Stimulated activated CD8-positive, alpha-beta memory T cell treated with anti-CD3 and anti-CD28 coated beads, Interleukin-4, amount 100 ng/mL, for 1 hour (primary cell): ENCODE measurements at places on chromosomes 2 and 18.

- no peak for DNase-seq
Observed at GRCh38 chr2:204510709-204511420, 34.4 kb upstream of the PARD3B start.

GRCh38 chr2:225010804-225011203 lies 31.5 kb downstream of the DOCK10 start:
- no peak for DNase-seq

GRCh38 chr2:217555081-217555876 lies 447.5 kb downstream of the TNS1 start:
- DNase-seq = no peak

- no peak for DNase-seq
Observed at GRCh38 chr2:232861353-232861752, 8.7 kb upstream of the SNORC start.

- no peak for DNase-seq
Observed at GRCh38 chr2:55995211-55995610, 71.6 kb upstream of the EFEMP1 start.

DNA sequence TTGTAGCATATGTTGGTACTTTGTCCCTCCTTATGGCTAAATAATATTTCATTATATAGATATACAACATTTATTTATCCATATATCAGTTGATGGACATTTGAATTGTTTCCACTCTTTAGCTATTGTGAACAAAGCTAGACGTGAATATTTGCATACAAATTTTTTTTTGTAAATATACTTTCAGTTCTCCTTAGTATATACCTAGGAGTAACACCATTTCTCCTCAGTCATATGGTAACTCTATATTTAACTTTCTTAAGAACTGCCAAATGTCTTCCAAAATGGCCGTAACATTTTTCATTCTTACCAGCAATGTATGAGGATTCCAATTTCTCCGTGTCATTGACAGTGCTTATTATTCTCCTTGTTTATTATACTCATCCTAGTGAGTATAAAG lies 74.5 kb downstream of the TMEM185B start:
- DNase-seq = no peak

GRCh38 chr2:25204190-25204838 lies 35.9 kb upstream of the POMC start:
- DNase-seq = no peak

- DNase-seq = no peak
Observed at GRCh38 chr2:112081262-112081661, 26.2 kb downstream of the TMEM87B start.

DNA sequence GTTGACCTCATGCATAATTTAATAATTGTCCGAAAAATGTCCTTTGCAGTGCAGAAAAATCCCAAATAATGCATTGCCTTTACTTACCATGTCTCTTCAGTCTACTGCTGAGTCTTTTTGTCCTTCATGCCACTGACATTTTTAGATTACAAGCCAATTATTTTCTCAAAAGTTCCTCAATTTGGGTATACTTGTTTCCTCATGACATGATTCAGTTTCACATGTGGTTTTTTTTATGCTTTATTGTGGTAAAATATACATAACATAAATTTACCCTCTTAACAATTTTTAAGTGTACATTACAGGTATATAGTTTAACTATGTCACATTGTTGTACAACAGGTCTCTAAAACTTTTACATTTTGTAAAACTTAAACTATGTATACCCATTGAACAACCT lies 81.0 kb downstream of the EPC2 start:
- no peak for DNase-seq

DNA sequence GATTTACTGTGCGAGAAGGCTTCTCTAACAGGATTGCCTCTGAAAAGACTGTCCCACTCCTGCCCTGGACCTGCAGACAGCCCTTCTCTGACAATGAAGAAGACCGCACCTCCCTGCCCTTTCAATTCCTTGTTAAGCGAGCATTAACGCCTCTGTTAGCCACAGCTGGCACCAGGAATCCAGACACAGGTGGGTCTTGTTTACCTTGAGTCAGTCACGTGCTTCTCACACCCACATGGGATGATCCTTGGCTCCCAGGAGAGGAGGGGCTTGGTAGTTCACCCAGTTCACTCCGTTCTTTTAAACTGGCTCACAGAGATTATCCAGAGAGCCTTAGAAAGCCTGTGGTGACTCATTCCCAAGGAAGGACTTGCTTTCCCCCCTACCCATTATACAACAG lies 410.5 kb upstream of the MEIS1 start:
- no peak for DNase-seq

DNA sequence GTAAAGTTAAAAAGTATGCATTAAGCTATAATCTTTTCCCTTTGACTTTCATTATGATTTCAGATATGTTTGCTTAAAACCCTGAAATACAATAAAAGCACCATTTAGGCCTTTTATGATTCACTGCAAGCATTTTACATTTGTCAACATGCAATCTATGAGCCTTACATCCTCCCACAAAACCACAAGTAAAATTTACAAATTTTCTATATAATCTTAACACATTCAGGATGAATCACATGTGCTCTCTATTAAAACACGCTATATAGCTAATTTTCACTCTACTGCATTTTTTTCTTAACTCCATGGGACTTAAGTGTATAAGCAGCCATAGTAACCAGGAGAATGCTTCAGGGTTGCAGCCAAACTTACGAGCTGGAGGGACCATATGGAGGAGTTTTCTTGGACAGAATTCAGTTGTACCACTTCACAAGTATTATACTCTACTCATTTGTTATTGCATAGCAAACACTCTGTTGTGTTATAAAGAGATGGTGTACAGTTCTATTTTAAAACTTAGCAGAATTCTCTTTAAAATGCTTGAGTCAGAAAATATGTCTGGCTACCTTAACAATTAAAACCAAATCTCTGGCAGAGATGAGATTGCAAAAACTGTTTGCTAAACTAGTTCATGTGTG lies 293.2 kb downstream of the ALK start:
- DNase-seq = no peak

DNA sequence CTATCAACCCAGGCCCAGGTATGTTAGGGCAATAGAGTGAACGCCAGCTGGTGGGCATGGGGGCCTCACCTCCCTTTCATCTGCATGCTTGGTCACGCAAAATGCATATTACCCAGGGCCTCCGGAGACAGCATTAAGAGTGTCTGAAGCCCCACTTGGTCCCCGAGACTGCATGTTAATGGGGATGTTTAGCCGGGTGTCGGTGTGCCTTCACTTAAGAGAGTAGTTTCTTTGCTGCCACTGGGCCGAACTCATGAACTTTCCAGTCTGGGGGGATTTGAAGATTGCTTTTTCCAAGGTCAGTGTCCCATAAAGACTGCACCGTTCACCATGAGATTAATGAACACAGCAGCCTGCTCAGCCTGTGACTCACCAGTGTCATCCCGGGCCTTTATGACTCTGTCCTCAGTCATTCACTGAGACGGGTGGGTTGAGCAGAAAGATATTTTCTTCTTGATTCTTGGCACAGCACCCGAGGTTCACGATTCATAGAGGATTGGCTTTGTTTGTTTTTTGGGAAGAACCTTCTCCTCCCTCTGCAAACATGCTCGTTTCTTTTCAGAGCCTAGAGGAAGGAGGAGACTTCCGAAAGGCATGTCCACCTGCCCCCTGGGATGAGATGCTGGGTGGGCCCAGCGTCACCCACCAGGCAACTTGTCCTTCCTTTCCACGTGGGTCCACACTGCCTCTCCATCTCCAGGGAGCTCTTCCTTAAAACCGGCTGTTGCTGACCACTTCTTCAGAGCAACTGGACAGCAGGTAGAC lies 199.1 kb downstream of the GLI2 start:
- no peak for DNase-seq

GRCh38 chr18:80108121-80108536 lies 933 bp upstream of the ADNP2 start:
- no peak for DNase-seq

GRCh38 chr2:24435391-24436316 lies 55.4 kb upstream of the NCOA1 start:
- no peak for DNase-seq

GRCh38 chr2:26401739-26402541 lies at the start of gene DRC1:
Gene DRC1, plus strand, starts transcription at chr2:26401920. Its CDS starts 70 bp downstream, at chr2:26401990.
- DNase-seq = no peak

DNA sequence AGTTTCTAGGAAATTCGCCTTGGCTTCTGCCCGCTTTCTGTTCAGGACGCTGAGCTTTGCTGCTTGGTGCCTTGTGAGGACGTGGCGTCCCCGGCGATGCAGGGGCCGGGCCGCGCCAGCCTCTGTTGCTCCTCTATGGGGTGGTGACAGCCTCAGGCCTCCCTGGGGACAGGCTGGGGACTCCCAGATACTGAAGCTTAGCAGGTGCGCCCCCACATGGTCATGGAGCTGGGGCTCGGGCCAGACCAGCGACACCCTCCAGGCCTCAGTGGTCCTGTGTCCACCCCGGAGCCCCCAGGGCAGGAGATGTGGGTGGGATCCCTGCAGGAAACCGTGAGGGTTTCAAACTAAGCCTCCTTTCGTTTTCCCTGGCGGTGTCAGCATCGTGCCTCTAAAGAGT lies 29.2 kb downstream of the KCNG2 start:
- DNase-seq = no peak

GRCh38 chr2:226247289-226248275 lies 552.0 kb downstream of the IRS1 start:
- no peak for DNase-seq

GRCh38 chr2:196719110-196719872 lies 79.8 kb downstream of the CCDC150 start:
- no peak for DNase-seq

DNA sequence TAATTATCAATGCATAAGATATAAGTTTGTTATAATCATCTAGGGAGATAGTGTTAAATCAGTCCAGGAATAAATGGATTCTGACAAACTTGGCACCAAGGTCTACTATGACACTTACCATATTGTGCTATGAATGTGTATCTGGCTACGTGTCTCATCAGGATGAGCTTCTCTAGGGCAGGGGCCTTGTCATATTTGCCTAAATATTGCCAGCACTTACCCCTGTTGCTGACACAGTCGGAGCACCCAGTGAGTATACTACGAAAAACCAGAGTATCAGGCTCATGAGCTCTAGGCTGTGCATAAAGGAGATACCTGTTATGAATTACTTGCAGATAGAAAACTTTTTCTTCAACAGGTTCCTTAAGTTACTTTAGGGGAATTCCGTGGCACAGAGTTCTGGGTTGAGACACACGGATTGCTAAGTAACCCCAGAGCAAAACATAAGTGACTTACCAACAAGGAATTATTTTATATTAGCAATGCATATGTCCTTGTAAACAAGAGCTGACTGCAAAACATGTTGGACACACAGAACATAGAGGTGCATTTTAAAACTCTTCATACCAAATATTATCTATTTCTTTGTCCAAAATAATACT lies 7.7 kb upstream of the TTC39C start:
- DNase-seq = no peak

- DNase-seq = no peak
Observed at GRCh38 chr2:10830203-10830602, 17.6 kb upstream of the PDIA6 start.

DNA sequence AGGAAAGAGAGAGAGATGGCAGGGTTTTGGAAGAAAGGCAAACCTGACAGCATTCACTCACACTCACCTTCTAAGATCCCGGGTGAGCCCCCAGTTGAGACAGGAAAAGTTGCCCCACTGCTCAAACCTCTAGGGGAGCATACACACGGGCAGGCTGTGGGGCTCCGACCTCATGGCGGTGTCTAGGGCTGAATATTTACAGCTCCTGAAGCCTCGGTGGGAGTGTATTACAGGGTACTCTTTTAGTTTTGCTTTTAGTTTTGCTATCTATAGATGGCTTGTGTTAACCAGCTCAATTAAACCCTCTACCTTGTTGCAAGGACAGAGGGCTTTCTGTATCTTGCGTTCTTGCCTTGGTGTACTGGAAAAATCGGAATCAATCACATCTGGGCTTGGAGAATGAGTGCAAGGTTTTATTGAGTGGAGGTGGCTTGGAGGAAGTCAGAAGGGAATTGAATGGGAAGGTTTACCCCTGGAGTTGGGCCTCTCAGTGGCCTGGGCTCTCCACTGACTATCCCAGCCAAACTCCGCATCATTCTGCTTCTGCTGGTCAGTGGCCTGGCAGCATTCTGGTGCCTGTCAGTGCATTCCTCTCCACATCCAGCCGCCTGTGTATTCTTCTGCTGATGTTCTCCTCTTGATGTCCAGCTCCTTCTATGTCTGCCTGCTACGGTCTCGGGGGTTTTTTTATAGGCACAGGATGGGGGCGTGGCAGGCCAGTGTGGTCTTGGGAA lies 10.1 kb upstream of the IFIH1 start:
- no peak for DNase-seq

- DNase-seq = no peak
Observed at GRCh38 chr2:75071766-75072165, 113.3 kb downstream of the POLE4 start.

DNA sequence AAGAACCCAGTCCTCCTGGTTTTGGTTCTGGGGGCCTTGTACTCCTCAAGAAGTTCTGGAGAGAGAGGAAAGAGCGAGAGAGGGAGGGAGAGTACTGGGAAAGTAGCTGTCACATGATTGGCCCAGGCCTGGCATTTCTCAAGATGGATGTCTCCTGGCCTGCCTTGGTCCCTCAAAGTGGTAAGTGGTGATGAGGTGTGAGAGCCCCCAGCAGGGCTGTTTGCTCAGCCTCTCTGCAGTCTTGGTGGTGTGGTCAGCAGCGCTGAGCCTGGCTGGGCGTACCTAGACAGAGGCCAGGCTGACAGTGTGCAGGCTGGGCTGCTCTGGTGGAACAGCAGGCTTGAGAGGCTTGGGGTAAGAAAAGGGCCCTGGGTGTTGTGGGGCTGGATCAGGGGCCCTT lies 2.5 kb downstream of the SPEG start:
- no peak for DNase-seq

GRCh38 chr2:234147335-234147861 lies 96.9 kb downstream of the SPP2 start:
- DNase-seq = no peak

DNA sequence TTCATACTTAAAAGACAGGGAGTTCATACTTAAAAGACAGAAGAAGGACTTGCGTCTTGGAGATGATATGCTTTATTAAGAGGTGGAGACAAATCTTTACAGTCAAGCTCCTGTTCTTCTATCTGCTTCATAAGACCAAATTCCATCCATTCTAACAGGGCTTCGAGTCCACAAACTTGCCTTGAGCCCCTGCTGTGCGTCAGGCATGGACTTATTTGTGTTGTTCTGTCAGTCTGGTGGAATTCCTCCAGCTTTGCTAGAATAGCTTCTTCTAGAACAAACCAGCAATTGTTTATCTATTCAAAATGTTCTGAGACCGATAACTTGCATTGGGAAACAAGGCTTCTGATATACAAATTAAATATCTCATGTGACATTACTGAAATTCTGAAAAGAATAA lies 73.9 kb upstream of the SOX11 start:
- DNase-seq = no peak
